ENCODE measurements at places on chromosomes 12 and 14. TPM values are rescaled to one million over a fixed set of nuclear protein-coding genes. Genes with fewer than 3 reads are reported as not detected.

Gene PKP2
- 2.1 TPM for total RNA-seq

Gene TSPAN19
- not detected for total RNA-seq

Gene VASH1
- total RNA-seq = 4.6 TPM

Gene KLHL33
- not detected for total RNA-seq

Gene SYNDIG1L
- not detected for total RNA-seq

Gene RTL1
- total RNA-seq = 0.30 TPM
